ENCODE measurements at places on chromosomes 7 and 10.

DNA sequence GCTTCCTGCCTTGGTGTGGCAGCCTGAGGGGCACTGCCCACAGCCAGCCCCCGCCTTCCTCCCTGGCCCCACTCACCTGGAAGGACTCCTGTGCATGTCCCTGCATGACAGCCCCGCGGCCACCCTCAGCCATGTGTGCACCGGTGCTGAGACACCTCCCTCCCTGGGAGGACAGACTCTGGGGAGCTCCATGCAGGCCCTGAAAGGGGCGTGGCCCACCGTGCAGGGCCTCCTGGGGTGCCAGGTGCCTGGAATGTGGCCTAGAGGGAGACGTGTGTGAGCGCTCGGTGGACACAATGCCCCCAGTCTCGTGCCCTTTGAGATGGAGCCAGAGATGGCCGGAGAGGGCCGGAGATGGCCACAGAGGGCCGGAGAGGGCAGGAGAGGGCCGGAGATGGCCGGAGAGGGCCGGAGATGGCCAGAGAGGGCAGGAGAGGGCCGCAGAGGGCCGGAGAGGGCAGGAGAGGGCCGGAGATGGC lies 59.1 kb upstream of the PPP2R2D start:
- no peak for DNase-seq

DNA sequence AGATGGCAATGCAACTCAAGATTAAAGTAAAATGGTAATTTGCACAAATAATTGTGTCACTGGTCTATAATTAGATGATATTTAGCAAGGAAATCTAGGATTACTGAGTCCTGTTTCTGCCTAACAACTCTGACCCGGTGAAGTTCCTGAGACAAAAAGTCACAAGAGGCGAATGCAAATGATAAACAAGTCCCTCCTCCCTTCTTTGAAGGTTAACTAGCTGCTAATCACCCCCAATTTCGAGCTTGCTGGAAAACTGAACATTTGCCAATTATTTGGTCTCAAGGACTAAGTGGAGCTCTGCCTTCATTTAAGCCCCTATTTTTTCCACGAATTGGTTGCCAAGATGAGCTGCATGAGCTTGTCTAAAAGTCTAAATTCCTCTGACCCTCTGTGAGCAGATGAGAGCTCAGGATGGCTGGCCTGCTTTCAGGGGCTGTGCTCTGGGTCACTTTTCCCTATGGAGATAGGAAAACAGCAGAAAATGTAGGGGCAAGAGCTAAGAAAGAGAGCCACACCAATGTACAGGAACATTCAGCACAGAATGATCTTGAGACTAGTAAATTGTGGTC lies 127.3 kb downstream of the MBL2 start:
- DNase-seq = no peak

- peak; percentile 59 for DNase-seq
Measured at GRCh38 chr7:40356871-40357709, 222.3 kb downstream of the SUGCT start.

DNA sequence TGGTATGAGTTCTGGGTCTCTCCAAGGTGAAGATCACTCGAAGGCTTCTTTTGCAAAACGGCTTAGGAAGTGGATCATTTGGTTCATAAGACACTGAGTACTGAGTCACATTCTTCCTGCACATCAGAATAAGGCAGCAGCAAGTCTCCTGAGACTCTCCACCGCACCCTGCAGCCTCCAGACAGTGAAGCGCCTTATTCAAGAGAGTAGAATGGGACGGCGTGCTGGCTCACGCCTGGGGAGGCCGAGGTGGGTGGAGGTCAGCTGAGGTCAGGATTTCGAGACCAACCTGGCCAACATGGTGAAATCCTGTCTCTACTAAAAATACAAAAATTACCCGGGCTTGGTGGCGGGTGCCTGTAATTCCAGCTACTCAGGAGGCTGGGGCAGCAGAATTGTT lies 70.3 kb downstream of the C10orf143 start:
- no peak for DNase-seq

DNA sequence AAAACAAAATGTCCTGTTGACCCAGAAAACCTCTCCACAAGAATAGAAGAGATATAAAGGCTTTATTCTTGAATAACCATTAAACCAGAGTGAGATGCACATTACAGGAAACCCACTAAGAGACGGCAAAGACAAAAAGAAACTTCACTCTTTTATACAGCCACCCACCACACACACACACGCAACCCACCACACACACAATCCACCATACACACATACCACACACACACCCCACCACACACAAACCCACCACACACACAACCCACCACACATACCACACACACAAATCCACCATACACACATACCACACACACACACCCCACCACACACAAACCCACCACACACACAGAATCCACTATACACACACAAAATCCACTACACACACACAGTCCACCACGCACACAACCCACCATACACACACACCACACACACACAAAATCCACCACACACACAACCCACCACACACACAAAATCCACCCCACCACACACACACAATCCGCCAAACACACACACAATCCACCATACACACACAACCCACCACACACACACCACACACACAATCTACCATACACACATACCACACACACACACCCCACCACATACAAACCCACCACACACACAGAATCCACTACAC lies 9.5 kb upstream of the REPIN1 start:
- DNase-seq = no peak

- DNase-seq = peak; percentile 80
Measured at GRCh38 chr10:125060026-125060425, 100.3 kb downstream of the CTBP2 start.

GRCh38 chr10:119526149-119526548 lies 16.4 kb downstream of the RGS10 start:
- no peak for DNase-seq

DNA sequence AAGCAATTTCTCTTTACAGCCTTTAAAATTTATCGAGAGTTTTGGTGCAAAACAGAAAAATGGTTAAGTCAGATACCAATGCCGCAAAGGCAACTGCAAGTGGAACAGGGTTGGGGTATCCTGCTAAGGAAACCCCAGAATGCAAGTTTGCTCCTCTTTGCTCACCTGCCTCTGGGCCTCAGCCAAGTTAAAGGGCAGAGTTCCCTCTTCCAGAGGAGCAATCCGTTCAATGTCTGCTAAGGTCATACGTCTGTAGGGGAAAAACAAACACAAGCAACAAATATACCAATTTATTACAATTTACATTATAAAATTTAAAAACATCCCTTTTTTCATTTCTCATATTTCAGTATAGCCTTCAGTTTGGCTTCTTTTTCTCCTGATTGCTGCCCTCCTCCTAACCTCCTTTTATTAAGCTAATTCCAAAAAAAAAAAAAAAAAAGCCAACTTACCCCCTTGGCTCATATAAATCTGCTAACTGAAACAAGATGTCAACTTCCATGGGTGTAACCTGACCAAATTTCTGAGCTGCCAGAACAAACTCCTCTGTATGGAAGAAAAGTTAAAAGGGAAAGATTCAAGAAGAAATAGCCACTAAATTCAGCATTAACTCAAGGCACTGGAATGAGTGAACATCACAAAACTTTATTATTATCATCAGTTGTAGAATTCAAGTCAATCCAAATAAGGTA lies 132.6 kb downstream of the SLC25A13 start:
- DNase-seq = no peak

- DNase-seq = peak; percentile 63
Measured at GRCh38 chr10:117216611-117217195, 19.4 kb downstream of the KCNK18 start.

DNA sequence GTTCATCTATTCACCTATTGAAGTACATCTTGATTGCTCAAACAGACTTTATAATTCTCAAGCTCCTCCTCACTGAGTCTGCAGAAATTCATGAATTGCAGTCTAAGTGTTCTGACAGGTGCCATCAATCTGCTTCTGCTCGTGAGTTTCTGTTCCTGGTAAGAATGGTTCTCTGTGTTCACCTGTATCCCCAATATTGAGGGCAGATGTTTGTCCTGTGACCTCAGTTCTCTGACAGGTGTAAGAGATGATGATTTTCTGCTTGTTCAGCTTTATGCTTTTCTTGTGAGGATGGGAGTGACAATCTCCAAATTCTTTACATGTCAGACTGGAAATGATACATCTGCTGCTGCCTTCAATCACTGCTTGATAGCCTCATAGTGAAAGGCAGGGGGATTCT lies 736.9 kb upstream of the COBL start:
- DNase-seq = no peak

GRCh38 chr7:147081117-147081516 lies 964.5 kb downstream of the CNTNAP2 start:
- no peak for DNase-seq

GRCh38 chr10:63286340-63286739 lies 153.2 kb downstream of the NRBF2 start:
- no peak for DNase-seq

GRCh38 chr7:105932835-105933477 lies 30.1 kb upstream of the CDHR3 start:
- peak; percentile 80 for DNase-seq

DNA sequence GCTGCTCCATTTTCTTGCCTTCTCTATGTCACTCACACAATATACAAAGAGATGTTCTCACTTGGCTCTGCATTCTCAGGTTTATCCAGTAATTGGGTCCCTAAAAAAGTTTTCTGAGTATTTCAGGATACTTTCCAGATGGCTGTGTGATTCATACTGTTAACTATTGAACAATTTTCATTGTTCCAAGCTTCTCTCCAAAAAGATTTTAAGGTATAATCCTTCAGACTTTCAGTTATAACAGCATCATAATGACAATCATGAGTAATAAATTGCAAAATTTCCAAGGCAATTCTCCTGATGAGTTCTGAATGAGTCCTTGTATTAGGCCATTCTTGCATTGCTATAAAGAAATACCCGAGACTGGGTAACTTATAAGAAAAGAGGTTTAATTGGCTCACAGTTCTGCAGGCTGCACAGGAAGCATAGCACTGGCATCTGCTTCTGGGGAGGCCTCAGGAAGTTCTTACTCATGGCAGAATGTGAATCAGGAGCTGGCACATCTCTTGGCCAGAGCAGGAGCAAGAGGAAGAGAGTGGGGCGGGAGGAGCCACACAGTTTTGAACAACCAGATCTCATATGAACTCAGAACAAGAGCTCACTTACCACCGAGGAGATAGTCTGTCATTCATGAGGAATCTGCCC lies 148.1 kb downstream of the SLC16A9 start:
- DNase-seq = peak; percentile 26

DNA sequence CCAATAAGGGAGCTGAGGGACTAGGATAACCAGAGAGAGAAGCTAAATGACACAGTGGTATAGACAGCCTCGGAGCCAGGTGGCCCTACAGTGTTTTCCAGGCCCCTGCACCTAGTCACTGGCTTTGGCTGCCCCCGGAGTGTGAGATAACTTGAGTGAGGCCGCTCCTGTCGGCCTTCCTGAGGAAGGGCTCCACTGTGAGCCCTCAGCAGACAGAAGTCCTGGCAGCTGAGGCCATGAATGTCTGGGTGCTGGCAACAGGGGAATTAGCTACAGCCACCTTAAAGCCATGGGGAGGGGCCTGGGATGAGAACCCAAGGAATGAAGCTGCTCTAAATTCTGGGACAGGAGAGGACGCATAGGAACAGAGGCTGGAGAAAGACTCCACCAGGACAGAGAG lies 4.6 kb upstream of the GDF10 start:
- no peak for DNase-seq

- no peak for DNase-seq
Measured at GRCh38 chr7:124369310-124369709, 336.4 kb upstream of the TMEM229A start.

- DNase-seq = no peak
Measured at GRCh38 chr7:99096124-99096887, 47.6 kb downstream of the SMURF1 start.

DNA sequence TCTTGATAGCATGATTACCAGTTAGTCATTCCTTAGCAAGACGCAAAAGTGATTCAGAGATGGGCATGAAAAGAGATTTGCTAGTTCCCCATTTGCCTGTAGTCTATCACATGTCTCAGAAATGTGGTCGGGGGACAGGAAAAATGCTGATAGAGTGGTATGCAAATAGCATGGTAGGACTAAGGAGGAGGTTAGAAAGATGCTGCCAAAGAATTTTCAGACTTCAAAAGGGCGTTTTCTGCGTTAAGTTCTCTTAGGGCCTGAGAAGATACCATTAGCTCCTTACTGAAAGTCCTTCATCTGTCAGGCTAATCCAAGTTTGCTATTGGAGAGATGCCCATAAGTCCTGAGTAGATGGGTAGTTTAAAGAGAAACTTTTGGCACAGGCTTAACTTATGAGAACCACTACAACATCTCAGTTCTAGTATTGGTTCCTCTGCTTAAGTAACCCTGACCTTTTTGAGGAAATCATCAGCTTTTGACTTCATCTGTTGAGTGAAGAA lies 2.7 kb downstream of the CALD1 start:
- DNase-seq = peak; percentile 80

- peak; percentile 65 for DNase-seq
Measured at GRCh38 chr10:87860156-87860795, 3.1 kb downstream of the KLLN start.

DNA sequence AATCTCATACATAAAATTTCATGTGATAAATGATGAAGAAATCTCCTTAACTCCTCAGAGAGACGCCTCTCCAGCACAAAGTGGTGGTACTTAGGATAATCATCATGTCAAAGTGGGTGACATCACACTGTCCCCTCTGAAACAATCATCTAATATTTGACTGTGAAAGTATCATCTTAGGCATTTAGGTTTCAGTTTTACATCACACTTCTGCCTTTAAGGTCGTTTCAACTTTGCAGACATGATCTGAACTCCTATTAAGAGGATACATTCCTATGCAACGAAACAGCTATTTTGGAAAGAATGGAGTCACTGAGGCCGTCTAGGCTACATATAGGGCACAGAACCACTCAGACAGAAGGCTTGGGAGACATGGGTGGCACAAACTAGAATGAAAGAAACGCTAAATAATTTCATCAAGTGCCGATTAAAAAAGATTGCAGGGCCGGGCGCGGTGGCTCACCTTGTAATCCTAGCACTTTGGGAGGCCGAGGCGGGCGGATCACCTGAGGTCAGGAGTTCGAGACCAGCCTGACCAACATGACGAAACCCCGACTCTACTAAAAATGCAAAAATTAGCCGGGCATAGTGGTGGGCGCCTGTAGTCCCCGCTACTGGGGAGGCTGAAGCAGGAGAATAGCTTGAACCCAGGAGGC lies 2.0 kb downstream of the VOPP1 start:
- no peak for DNase-seq

- DNase-seq = peak; percentile 80
Measured at GRCh38 chr7:130758429-130759056, 24.5 kb upstream of the KLF14 start.

DNA sequence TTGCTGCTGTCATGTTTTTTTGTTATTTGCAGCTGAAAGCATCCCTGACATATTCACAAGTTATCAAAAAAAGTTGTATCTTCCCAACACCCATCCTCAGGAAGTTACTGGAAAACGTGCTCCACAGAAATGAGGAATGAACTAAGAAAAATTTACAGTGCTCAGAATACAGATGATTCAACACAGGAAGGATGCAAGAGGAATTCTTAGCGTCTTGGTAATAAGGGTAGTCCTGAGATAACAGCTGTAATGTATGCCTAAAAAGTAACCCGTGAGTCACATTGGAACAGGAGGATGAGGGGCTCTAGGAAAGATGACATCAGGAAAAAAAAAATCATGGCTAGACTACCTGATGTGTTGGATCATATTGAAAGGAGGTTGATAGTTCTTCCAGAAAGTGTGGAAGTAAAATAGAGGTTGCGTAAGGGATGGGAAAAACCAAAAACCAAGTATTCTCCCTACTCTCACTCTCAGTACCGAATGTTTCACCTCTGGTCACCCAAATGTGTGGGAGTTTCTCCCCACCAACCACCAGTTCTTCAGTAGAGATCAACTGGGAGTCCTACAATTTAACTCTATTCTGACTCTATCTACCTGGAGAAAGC lies 3.9 kb downstream of the ADAM12 start:
- peak; percentile 46 for DNase-seq

GRCh38 chr10:60871215-60871614 lies 72.8 kb downstream of the RHOBTB1 start:
- no peak for DNase-seq

Data from fibroblast of lung (primary cell).